Ascending aorta (tissue), 2 donors: ENCODE measurements at places on chromosomes 5 and 9.

GRCh38 chr5:154086146-154086545 lies 47.4 kb downstream of the MFAP3 start:
- DNase-seq, result no peak

DNA sequence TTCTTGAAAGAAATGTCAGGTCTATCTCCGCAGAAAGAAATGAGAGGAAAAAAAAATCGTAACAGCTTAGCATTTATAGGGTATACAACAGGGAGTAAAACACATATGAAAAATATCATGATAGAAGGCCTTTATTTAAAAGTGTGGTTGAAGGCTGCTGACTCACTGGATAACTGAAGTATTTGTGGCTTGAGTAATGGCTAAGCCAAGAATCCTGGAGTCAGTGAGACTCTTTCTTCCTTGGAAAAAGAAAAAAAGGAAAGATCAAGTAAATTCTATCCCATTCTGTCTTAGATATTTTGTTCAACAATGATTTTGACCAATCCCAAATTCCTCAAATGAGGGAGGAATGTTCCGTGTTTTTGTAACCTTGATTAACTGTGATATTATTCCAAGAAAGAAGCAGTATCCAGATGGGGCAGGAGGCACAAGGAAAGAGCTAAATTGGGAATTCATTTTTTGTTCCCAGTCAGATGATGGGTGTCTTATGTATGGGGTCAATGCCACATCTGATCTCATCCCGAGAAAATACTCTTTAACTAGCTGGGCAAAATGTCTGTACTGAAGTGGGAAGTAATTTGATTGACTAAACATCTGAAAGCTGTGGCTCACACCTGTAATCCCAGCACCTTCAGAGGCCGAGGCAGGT lies 64.3 kb upstream of the MYO10 start:
- DNase-seq, result no peak

DNA sequence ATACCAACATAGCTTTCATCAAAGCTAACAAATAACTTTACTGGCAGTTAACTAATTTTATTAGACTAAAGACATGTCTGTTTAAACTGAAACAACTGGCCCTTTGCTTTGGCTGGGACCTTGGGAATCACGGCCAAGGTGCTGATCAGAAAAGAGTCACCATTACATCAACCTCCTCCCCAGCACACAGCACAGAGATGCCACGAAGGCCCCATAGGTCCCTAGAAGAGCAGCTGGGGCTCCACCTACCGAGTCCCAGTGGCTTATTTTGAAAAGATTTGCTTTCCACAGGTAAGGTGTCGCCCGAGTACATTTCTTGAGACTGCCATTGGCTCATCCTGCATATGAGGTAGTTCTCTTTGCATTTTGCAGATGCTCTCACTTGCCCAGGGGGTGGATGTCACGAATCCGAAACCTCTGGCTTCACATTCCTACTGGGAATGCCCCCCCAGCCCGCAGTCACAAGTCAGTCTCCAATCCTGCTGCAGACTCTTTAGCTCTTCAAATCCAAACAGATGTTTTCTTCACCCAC lies 18.8 kb upstream of the HSD17B3 start:
- no peak for DNase-seq

- DNase-seq, result no peak
These were observed 1.5 kb downstream of the AK6 start for GRCh38 chr5:69367697-69368279.

- DNase-seq, result no peak
These were observed 5.8 kb upstream of the PSMB7 start for GRCh38 chr9:124420991-124421543.

- DNase-seq, result no peak
These were observed 115.2 kb downstream of the SIL1 start for GRCh38 chr5:139082813-139083498.
